CD4-positive, CD25-positive, alpha-beta regulatory T cell (primary cell): ENCODE measurements at places on chromosomes 1 and 21. TPM values are rescaled to one million over a fixed set of nuclear protein-coding genes. Genes with fewer than 3 reads are reported as not detected.

DNA sequence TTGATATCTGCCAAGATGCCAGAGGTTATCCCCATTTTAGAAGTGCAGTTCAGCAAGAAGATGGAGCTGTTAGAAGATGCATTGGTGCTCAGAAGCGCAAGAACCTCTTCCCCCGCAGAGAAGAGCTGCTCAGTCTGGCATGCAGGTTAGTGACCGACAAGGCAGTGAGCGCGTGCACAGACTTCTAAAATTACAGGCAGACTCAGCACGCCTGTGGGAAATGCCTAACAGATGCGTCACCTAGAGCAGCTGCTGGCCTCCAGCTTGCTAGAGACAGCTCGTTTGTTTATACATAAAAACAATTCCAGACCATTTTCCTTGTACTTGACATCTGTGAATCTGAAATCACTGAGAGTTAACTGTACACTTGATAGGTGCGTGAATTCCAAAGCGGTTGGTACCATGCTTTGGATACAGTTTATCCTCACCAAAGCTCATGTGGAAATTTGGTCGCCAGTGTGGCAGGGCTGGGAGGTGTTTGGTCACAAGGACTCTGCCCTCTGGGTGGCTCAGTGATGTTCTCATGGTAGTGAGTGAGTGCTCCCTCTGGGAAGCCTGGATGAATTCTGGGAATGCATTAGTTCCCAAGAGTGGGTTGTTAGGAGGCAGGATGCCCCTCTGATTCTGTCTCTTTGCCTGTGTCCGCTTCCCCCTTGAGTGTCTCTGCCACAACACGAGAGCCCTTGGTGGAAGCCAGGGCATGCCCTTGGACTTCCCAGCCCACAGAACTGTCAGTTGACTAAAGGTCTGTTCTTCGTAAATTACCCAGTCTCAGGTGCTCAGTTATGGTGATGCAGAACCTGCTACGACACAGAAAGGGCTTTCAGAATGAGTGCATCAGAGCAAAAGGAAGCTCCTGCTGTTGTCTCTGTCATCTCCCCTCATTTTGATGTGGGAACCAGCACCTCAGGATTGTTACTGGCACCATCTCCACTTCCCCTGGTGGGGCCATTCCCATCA is 24.4 kb downstream of the SNAP47 start:
- peaks cover 20% of the 10 kb centered on the region for H3K36me3 ChIP-seq
- no peak for DNase-seq
- H3K4me3 ChIP-seq: no peak overlapping the region
- H3K4me1 ChIP-seq: peaks cover 48% of the 10 kb centered on the region

DNA sequence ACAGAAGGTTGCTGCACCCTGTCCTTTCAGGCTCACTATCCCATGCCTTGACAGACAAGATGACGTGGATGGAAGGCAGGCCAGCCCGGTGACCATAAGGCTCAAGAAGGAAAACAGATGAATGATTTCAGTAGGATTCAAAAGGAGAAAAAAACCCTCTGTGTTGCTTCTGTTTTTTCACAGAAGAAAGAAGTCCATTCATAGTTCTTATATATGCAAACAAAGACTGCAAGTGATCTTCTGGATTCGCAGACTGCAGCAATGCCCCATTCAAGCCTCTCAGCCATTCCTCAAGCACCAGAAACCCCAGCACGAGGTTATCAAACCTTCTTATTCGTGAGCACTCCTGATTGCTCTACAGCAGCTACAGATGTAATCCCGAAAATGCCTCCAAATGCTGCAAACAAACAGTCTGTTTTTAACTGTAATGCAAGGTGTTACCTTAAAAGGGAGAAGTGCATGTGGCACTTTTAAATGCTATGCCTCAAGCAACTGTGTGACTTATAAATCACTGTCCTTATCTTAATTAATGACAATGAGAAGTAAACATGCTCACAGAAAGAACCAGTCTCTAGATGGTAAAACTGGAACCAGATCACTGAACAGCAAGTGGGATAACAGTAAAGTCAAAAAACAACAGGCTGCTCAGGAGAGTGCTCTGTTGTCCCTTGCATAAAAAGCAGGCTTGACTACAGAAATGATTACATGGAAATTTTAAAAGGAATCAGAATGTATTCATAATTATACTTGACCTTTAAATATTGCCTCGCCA is 173.9 kb downstream of the HHIPL2 start:
- H3K27ac ChIP-seq: no peak overlapping the region
- no peaks in the 10 kb centered on the region for H3K4me1 ChIP-seq
- no peak overlapping the region for H3K4me3 ChIP-seq
- H3K36me3 ChIP-seq: no peaks in the 10 kb centered on the region

OSCP1 gene
- total RNA-seq: not detected

HNRNPR gene
- 126 TPM for total RNA-seq

PLA2G2E gene
- total RNA-seq: not detected

RGS18 gene
- 38.3 TPM for total RNA-seq
